ENCODE measurements at places on chromosomes 12 and 14.

DNA sequence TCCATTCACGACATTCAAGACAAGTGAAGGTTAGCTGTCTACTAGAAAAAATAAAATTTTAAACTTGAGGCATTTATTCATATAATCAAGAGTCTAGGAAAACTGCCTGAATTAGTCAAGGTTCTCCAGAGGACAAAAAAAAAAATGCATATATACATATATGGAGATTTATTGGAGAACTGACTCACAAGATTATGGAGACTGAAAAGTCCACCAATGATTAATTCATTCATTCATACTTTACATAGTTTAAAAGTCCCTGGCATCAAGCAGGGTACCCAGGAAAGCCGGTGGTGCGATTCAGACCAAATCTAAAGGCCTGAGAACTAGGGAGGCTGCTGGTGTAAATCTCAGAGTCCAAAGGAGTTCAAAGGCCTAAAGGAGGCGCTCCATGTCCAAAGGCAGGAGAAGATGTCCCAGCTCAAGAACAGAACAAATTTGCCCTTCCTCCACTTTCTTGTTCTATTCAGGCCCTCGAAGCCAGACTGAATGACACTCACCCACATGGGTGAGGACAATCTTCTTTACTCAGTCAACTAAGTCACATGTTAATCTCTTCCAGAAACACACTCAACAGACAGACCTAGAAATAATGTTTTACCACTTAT, 64.3 kb downstream of the ANKS1B start:
- DNase-seq = no peak

- DNase-seq = no peak
These were observed 142.1 kb downstream of the AKAP6 start for GRCh38 chr14:32471181-32471580.

GRCh38 chr12:76664731-76665130, 99.2 kb upstream of the ZDHHC17 start:
- DNase-seq = no peak

DNA sequence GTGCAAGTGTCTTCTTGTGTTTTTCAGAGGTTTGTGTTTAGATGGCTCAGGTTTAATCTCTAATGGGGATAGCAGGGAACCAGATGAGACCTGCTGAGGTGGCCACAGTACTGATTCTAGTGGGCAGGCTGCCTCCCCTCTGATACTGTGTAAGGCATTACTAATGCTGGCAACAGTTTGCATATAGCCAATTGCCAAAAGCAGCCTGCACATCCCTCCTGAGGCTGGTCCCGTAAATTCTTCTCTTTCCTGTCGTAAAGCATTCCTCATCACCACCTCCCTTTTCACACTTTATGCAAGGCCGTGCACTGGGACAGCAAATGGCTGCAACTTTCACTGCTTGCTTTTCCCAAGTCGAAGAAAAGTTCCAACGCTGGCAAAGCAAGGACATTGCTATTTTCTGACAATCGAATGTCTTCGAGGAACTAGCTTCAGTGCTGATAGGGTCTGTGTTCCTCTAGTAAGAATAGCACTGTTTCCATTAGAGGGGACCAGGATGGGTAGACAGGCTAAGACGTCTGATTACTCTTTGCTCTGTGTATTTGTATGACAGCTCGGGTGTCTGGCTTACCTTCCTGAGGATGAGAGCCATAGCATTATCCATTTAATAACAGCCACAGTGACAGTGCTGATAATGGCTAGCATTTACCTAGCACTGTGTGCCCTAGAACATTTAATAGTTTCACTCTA, 178.2 kb upstream of the HIF1A start:
- no peak for DNase-seq

GRCh38 chr14:35220920-35221319, 71.3 kb upstream of the PSMA6 start:
- no peak for DNase-seq

Measured in hematopoietic multipotent progenitor cell treated with erythropoietin and hydrocortisone succinate and interleukin-3 and kit ligand, for 17 days (in vitro differentiated cells).